ENCODE measurements at places on chromosomes 7 and 10.

DNA sequence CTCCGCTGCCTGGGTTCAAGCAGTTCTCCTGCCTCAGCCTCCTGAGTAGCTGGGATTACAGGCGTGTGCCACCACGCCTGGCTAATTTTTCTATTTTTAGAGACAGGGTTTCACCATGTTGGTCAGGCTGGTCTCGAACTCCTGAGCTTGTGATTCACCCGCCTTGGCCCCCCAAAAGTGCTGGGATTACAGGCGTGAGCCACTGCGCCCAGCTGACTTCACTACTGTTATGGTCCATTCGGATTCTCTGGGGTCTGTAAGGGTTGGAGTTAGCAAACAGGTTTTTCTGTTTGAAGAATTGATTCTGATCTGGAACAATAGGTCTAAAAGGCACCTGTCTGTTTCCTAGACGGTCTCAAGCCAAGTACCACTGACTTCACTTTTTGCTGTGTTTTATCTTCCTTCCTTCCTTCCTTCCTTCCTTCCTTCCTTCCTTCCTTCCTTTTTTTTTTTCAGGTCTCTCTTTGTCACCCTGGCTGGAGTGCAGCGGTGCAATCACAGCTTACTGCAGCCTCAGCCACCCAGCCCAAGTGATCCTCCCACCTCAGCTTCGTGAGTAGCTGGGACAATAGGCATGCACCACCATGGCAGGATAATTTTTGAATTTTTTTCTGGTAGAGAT is 192.2 kb downstream of the CAMK1D start:
- no peak for DNase-seq

DNA sequence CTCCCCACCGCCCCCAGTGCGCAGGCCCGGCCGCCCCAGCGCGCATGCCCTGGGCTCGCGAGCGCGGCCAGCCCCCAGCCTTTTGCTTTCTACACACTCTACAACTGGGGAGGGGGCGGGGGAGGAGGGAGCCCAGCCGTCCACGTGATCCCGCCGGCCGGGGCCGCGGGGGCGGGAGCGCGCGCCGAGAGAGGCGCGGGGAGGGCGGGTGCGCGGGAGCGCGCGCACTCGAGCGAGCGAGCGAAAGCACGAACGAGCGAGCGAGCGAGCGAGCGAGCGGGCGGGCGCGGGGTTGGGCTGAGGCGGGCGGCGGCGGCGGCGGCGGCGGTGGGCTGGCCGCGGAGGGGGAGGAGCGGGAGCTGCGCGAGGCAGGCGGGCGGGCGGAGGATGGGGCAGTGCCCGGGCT is at the start of gene AUTS2:
Gene AUTS2 (plus strand): TSS at position 395 of the 406 bp plus-strand sequence. CDS start 1,179 bp downstream, outside the sequence.
- DNase-seq = no peak

GRCh38 chr7:100467638-100468373 is 3.7 kb upstream of the SPACDR start:
- no peak for DNase-seq

GRCh38 chr7:141698247-141699015 is 3.5 kb downstream of the DENND11 start:
- DNase-seq = no peak

DNA sequence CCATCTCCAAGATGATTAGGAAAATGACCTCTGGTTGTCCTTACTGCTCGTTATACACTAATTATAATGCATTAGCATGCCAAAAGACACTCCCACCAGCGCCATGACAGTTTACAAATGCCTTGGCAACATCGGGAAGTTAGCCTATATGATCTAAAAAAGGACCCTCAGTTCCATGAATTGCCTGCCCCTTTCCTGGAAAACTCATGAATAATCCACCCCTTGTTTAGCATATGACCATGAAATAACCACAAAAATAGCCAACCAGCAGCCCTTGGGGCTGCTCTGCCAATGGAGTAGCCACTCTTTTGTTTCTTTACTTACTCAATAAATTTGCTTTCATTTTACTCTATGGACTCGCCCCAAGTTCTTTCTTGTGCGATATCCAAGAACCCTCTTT is 41.6 kb upstream of the KCNMA1 start:
- DNase-seq = no peak

DNA sequence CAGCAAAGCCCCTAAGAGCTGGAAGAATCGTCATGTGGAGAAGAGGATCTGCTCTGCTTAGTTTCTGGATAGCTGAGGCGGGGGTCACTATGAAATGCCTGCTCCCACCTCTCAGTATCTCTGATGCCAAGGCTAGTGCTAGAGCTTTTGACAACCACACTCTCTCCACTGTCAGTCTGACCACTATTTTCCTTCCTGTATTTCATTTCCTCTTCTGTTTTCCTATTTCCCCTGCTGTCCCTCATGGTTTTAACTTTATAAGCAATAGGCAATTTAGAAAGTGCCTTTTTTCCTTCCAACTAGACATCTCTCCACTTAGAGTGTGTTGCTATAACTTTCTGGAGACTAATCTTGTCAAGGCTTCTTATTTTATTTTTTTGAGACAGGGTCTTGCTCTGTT is 23.6 kb downstream of the C7orf57 start:
- DNase-seq = no peak

GRCh38 chr10:91634246-91634645 is 1.4 kb upstream of the PPP1R3C start:
- DNase-seq = no peak

DNA sequence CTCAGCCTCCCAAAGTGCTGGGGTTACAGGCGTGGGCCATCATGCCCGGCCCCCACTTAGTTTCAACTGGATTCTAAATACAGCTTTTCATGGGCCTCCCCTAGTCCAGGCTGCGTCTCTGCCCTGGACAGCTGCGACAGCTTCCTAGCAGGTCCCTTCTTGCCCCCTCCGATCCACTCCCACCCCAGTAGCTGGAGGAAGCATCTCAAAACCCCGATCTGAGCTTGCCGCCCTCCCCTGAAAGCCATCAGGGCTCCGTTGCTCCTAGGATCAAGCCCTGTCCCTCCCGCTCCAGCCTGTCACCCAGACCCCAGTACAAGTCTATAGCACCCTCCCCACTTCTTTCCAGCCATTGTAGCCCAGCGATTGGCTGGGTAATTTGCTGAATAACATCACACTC is 64.5 kb downstream of the VWA2 start:
- no peak for DNase-seq

DNA sequence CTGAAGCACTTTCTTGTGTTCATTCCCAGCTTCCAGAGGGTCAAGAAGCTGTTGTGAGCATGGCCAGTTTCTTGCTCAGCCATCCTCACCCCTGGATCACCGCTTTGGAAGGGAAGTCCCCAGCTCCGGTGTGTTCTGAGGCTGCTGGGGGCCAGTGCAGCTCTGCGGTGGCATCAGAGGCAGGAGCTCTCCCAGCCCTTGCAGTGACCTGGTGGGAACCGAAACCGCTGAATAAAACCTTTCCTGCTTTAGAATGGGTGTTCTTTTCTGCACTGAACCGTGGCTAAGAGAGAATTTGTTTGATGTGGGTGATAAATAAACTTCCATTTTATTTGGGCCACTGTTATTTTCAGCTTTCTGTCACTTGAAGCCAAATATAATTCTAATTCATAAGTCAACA is 450.9 kb upstream of the VSTM2A start:
- no peak for DNase-seq

GRCh38 chr7:100484673-100485045 is 932 bp downstream of the NYAP1 start:
- DNase-seq = no peak

GRCh38 chr10:24513155-24513554 is 210.5 kb downstream of the ARHGAP21 start:
- no peak for DNase-seq

DNA sequence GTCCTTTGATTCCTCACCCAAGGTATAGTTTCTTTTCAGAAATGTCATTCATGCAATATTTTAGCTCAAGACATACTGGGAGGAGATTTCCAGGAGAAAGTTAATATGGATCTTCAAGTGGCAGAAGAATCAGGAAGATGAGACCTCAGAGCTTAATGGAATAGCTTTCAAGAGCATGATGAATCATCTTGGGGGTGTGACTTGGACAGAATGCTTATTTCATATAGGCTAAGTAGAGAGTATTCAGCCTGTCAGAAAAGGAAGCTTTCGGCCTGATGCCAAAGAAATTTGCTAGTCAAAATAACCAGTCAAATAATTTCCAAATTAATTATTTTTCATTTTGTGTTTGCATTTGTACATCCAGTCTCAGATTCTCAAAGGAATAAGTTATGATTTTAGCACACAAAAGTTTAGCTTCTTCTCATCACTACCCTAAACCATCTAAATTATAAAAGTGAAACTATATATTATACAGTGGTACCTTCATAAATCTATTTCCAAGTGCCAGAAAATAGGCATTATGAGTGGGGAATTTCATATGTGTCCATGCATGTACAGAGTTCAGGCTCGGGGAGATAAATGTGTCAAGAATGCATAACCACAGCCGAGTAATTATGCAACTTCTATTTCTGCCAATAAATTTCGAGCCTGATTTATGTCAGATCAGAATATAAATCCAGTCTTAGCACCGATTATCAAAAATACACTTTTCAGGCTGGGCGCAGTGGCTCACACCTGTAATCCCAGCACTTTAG is 27.3 kb upstream of the CALD1 start:
- DNase-seq = no peak

DNA sequence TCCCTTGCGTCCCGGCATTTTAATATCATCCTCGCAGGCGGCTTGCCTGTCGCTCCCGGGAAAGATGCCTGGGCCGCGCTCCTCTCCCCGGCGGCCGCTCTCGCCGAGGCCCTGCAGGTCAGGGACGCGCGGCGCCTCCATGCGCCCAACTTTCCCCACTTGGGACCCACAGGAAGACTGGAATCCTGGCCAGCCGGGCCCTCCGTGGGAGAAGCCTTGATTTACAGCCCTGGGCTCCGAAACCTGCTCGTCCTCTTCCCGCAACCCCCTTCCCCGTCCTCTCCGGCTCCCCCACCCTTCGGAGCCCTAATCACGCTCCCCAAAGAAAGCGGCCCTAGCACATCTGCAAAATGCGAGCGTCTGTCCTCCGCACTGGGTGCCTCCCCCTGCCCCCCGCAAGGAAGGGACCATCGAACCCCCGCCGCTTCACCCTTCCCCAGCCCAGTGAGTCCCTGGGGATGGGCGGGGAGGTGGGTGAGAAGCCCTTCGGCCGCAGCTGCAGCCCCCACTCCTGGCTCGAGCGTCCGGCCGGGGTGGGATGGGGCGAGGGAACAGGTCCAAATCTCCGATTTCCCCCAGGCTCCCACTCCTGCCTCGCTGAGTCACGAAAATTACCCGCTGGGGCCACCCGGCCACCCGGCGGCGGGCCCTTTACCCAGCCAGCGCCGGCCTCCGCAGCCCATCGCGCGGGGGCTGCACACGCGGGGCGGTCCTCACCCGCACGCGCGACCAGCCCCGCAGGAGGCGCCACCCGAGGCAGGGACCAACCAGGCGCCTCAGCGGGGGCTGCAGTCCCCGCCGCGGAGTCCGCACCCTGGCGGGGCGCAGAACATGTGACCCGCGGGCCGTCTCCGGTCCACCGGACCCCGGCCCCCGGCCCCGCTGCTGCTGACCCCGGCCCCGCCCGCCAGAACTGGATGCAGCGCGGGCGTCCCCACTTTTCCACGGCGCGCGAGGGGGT is 695 bp downstream of the HSPA12A start:
- no peak for DNase-seq

DNA sequence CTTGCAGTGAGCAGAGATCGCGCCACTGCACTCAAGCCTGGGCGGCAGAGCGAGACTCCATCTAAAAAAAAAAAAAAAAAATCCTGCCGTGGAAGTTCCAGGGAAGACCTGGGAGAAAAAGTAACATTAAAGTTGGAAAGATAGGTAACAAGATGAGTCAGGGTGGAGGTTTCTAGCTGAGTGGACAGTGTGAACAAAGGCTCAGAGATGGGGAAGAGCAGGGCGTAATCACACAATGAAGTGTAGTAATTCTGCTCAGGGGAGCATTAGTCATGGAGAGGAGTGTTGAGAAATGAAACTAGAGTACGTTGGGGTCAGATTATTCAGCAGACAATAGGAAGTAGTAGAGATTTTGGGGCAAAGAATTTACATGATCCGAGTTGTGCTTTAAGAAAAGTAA is 21.6 kb upstream of the WASL start:
- no peak for DNase-seq

GRCh38 chr7:139901056-139901795 is 72.2 kb downstream of the TBXAS1 start:
- DNase-seq = no peak

Measured in stimulated activated CD8-positive, alpha-beta memory T cell treated with anti-CD3 and anti-CD28 coated beads, Interleukin-4, amount 100 ng/mL, for 1 hour (primary cell).